DMS79 (cell line): ENCODE measurements at places on chromosomes 1 and 21.

DNA sequence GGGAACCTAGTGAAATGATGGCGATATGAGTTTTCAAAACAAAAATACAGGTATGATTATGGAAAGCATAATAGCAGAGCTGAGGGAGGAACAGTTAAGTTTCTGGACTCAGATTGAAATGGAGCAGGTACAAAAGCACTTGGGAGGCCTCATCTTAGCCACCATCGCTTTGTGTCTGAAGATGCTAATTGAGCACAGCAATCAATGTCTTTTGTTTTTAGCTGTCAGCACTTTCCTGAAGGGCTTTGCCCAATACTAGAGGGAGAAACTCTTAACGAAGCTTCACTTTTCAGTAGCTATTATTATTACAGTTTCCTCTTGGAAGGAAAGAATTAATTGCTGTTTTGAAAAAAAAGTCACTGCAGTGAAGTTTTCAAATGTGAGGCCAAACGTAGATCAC is 348.7 kb downstream of the RWDD3 start:
- no peak for DNase-seq

DNA sequence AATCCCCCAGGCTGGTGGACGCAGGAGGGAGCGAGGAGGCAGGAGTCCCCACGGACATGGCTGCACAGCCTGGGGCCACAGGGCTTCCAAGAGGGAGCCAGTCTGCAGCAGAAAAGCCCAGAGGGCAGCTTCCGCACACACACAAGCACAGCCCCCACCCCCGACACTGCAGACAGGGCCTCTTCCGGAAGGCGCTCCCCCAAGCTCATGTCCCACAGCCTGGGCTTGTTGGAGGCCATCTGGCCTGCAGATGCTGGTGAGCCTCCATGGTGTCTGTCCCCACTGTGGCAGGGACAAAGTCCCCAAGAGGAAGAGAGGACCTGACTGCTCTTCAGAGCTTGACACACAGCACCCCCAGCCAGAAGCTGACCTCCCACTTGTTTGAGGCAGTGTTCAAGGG is 13.4 kb upstream of the KIAA1614 start:
- DNase-seq, result no peak

GRCh38 chr1:111209622-111210021 is 9.2 kb upstream of the DENND2D start:
- DNase-seq, result no peak

- DNase-seq, result no peak
Observed at GRCh38 chr1:30909365-30910068, 959 bp upstream of the SDC3 start.

- no peak for DNase-seq
Observed at GRCh38 chr1:72526926-72527325, 244.6 kb upstream of the NEGR1 start.

- DNase-seq, result no peak
Observed at GRCh38 chr1:24424207-24424606, 8.6 kb downstream of the NIPAL3 start.
